ENCODE measurements at places on chromosomes 4 and X.

GRCh38 chrX:153989973-153990655, 17.6 kb downstream of the TMEM187 start:
- DNase-seq: no peak

DNA sequence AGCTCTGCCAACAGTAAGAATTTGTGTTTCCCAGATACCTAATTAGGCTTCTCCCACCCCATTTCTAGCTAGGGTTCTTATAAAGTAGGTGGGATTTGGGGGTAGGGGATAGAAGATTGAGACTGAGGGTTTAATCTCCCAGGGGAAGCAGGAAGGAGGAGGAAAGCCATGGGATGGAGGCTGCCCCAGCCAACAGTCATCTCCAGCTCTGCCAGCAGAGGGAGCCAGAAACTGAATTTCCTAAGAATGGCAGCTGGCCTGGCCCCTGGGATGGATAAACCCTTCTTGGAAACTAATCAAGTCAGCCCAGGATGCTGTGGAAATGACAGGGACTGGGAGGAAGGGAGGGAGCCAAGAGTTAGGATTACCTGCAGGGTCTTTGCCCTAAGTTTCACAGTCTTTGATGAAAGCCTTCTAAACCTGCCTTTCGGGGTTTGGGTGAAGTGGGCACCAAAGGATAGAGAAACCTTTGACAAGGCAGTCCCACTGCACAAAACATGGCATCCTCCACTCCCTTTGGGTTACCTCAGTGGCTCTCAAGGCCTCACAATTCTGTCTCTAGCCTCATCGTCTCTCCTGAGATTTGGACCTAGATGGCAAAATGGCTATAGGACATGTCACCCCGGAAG, 6.7 kb upstream of the ERCC6L start:
- DNase-seq: peak; percentile 92

DNA sequence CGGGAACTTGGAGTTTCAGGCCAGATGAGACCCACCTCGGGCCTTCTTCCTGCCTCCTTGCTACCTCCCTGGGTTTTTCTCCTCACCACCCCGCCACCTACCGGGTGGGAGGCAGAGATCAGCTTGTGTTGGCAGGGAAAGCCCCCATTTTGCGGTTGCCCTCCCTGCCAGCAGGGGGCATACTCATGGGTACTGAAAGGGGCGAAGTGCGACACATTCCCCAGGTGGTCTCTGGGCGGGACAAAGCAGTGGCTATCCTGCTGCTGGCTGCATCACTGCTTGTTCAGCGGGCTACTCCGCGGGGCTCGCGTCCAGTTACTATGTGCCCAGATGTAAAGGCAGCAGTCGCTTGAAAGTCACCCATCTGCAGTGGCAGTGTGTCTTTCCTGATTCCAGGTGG, 330.3 kb downstream of the PDHA2 start:
- no peak for DNase-seq

DNA sequence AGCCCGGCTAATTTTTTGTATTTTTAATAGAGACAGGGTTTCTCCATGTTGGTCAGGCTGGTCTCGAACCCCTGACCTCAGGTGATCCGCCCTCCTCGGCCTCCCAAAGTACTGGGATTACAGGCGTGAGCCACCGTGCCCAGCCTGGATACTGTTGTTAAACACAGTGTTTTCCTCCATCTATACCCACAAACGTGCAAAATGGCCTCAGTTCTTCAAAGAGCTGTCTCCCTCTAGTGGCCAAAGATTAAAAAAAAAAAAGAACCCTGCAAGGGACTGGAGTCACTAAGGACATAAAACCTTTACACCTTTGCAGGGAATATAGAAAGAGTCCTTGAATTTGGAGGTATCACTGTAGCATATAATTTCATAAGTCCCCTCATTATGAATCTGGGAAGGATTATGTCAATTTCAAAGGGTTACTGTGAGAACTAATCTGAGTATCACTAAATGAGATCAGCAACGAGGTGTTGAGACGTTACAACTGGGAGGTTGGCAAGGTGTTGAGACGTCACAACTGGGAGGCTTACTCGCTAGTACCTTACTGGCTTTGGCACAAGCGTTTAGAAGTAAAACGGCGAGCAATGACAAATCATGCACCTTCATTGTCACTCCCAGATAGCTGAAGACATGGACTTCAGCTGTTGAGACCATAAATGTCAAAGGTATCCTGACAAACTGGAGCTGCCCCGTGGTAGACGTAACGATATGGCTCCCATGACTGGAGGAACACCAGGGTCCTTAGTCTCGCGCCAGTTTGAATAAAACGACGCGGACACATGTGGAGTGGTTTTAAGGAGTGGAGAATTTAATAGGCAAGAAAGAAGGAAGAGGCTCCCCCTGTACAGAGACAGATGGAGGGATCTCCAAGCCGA, 33.4 kb upstream of the ENPP6 start:
- peak; percentile 68 for DNase-seq

GRCh38 chr4:183962419-183962818, 57.3 kb downstream of the STOX2 start:
- DNase-seq: no peak

- peak; percentile 62 for DNase-seq
Observed at GRCh38 chrX:48883729-48884128, 13.8 kb downstream of the TIMM17B start.

- peak; percentile 33 for DNase-seq
Observed at GRCh38 chrX:77422891-77423648, 24.1 kb upstream of the FGF16 start.

DNA sequence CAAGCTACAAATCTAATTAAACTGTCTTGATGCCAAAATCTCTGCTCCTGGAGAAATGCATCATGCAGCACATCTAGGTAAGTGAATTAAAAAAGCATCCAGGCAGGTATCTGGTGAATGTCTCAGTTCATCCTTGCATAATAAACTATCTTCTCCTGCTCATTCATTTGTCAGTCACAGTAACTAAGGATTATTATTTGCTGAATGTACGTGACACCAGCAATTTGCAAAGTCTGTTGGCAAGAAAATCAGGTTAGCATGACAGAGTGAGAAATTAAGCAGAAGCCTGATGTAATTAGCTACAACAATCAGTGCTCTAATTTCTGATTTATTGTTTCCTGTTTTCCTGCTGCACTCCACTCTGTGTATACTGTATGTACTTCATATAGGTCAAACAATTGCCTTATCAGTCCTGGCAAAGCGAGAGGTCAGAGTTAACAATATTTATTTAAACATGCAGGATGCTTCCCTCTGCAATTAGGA, 213.6 kb downstream of the FBXO8 start:
- peak; percentile 5 for DNase-seq

- no peak for DNase-seq
Observed at GRCh38 chr4:127291316-127291715, 341.4 kb upstream of the INTU start.

GRCh38 chrX:108322234-108322633, 116.0 kb downstream of the COL4A6 start:
- DNase-seq: no peak

GRCh38 chrX:132837126-132837525, 121.3 kb downstream of the HS6ST2 start:
- no peak for DNase-seq

DNA sequence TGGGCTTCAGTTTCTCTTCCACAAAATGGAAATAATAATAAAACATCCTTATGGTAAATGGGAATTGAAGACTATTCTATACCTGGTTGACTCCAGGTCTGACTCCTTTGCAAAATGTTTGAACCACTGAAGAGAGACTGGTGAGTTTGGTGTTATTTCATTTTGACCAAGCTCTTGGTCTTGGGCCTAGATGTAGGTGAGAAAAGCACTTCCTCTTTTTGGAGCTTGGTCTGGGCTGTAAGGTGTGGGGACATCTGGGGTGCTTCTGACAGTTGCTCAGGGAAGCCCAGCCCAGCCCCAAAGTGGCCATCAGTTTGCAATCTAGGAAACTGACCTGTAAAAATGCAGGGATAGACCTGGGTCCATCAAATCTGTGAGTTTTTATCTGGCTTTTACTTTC, 26.8 kb upstream of the SOD3 start:
- DNase-seq: no peak

- no peak for DNase-seq
Observed at GRCh38 chr4:138646383-138646782, 369.2 kb upstream of the NOCT start.

- DNase-seq: peak; percentile 24
Observed at GRCh38 chr4:107467461-107467860, 252.6 kb downstream of the PAPSS1 start.

GRCh38 chr4:79498282-79498681, 90.3 kb upstream of the GK2 start:
- no peak for DNase-seq

GRCh38 chr4:100174985-100175383, 15.3 kb downstream of the DDIT4L start:
- no peak for DNase-seq

DNA sequence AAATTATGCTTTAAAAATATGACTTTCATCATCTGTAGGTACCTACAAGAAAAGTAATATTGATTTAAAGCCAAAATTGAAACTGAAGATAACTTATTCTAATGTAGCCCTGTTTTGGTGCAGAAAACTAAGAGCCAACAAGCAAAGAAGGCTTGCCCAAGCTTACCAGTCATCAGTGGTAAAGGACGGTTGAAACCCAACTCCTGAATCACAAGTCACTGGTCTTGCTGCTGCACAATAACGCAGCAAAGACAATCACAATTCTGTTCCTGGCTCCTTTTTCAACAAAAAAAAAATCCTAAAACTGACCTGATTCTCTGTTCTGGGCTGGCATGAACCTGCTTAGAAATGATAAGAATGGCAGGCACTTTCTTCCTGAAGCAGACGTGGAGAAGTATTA, 34.5 kb downstream of the WDFY3 start:
- DNase-seq: no peak

- DNase-seq: peak; percentile 35
Observed at GRCh38 chrX:46913667-46914066, 1.4 kb downstream of the JADE3 start.

DNA sequence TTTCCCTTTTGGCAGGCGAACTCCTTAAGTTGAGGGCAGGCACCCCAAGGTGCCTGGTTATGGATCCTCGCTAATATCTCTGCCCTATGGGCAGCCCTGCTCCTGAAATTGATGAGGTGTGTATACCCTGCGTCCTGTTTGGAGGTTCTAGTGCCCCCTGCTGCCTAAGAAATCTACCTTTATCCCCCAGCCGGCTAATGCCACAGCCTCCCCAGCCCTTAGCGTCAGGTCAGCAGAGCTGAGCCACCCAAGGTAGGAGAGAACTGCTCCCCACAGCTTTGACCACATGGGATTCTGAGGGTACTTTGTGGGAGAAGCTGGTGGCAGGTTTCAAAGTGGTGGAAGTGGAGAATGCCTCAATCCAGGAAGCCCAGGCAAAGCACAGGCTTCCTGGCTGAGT, 50.8 kb downstream of the ANAPC4 start:
- DNase-seq: no peak

GRCh38 chr4:165288639-165289422, 38.6 kb upstream of the MSMO1 start:
- no peak for DNase-seq

DNA sequence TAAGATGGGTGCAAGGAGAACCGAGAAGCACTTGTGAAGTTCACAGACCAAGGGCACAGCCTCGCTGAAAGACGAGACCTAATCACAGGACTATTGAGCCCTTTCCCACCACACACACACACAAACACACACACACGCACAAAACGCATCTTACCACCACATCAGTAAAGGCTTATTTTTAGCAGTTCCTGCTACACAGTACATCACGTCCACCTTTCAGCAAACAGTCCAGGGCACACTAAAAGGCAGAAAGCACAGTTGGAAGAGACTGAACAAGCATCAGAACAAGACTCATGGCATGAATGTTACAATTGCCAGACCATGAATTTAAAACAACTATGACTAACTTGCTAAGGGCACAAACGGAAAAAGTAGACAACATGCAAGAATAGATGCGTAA, 83.6 kb upstream of the MAPK10 start:
- no peak for DNase-seq

DNA sequence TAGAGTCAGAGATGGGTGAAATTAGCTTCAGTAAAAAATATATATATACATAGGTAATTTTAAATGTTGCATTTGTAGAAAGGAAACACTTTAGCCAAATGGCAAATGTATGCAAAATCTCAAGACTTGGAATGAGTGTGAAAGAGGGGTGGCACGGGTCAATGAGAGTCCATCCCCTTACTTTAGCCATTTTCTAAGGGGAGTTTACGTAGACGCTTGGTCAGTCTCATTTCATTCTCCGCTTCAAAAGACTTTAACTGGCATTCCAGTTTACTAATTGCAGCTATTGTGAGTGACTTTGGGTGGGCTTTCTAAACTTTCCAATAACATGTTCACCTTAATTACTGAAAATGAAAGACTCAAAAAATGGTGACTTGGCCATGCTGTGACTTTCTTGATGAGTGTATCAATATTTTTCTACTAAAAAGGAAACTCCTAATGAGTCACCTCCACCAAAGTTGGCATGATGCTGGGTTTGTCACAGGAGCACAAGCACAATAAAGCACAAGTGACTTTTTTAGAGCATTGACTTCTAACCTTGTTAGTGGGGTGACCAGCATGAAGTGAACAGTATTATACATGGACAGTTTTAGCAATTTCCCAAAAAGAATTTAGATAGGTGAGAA, 356.0 kb upstream of the RASGEF1B start:
- no peak for DNase-seq

DNA sequence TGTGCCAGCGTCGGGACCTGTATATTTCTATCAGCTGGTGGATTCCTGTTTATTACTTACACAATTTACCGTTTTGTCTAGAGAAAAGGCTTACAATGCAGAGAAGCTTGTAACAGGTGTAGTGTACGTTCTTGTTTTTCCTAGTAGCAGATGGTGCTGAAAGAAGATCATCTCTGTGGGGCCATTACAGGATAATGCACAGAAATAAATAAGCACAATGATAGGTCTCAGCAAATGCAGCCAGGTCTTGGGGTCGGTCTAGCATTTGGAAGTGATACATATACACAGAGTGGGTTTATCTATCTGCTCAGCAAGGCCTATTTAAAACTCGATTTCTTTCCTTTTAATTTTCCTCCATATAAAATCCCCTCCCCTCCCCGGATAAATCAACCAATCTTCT, 180.9 kb upstream of the LCORL start:
- DNase-seq: peak; percentile 85

GRCh38 chrX:26409636-26410035, 193.7 kb downstream of the MAGEB5 start:
- DNase-seq: no peak

- DNase-seq: no peak
Observed at GRCh38 chr4:53763813-53764597, 172.7 kb upstream of the LNX1 start.

DNA sequence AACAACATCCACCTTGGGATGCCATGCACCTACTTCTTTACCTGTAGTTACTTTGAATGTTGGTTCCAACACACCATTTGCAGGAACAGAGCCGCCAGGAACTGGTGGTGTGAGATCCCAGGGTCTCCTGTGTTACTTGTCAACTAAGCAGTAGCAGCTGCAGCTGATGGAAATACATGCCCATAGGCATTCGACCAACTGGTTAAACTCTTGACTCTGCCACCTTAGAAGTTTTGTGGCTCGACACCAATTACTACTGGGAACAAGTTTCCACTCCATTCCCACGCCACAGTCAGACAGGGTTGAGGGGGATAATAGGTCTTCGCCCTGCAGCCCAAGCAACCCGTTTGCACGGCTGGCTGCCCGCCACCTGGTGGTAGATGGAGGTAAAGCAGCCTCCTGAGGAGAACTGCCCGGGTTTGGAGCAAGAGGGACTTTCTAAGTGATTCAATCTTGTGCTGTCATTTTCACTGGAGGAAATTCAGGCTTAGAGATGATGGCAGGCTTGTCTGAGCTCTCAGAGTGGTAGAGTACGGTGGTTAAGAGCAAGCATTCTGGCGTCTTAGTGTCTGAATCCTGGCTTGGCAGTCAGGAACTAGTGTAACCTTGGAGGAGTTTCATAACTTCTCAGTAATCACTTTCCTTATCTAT, 119.1 kb upstream of the TRIM2 start:
- peak; percentile 66 for DNase-seq

All from NCI-H82 (cell line).